ENCODE measurements at places on chromosomes 12 and 14. TPM values are rescaled to one million over a fixed set of nuclear protein-coding genes. Genes with fewer than 3 reads are reported as not detected.

The OTOGL gene
- 0.20 TPM for total RNA-seq

The PMCH gene
- total RNA-seq = not detected

- DNase-seq = peak; percentile 1
Measured at GRCh38 chr12:102873077-102873476, 44.0 kb downstream of the PAH start.

The CTSG gene
- total RNA-seq = not detected

GRCh38 chr12:100567945-100568344, 5.5 kb upstream of the GAS2L3 start:
- no peak for DNase-seq

The GPRC5D gene
- total RNA-seq = not detected

GRCh38 chr12:32457251-32458025, 58.1 kb downstream of the FGD4 start:
- no peak for DNase-seq

The APOF gene
- total RNA-seq = not detected

- no peak for DNase-seq
Measured at GRCh38 chr14:32458720-32459119, 129.6 kb downstream of the AKAP6 start.

- no peak for DNase-seq
Measured at GRCh38 chr14:105479431-105480158, 5.0 kb downstream of the CRIP2 start.

DNA sequence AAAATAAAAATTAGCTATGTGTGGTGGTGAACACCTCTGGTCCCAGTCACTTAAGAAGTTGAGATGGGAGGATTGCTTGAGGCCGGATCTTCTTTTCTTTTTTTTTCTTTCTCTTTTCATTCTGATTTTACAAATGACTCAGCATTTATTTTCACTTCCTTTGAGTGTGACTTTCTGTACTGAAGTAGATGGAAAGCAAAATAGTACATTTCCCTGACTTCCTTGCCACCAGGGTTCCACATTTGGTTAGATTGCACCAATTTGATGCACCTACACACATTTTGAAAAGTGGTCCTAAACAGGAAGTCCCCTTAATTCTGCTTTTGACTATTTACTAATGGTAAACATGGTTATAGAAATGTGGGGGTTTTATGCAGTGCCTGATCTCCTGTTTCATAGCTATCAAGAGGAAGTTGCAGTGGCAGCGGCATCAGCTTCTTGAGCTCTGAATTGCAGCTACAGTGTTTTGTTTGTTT, 13.0 kb upstream of the LEMD3 start:
- no peak for DNase-seq

GRCh38 chr12:85779768-85780167, 56.4 kb downstream of the RASSF9 start:
- no peak for DNase-seq

The PRR4 gene
- 1.3 TPM for total RNA-seq

DNA sequence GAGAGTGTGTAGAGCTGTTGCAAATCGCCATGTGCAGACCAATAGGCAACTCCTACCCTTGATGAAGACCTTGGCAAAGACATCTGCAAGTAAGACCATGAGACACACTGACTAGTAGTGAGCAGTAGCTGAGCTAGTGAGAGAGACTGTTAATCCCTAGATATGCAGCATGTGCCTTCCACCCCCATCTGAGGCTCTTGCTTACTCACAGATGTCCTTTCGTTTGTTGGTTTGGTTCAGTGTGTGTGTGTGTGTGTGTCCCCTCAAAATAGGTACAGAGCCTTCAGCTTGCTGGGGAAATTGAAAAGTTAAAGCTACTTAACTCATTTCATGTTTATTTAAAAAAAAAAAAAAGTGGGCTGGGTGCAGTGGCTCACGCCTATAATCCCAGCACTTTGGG, 37.6 kb downstream of the MYF5 start:
- DNase-seq = no peak

DNA sequence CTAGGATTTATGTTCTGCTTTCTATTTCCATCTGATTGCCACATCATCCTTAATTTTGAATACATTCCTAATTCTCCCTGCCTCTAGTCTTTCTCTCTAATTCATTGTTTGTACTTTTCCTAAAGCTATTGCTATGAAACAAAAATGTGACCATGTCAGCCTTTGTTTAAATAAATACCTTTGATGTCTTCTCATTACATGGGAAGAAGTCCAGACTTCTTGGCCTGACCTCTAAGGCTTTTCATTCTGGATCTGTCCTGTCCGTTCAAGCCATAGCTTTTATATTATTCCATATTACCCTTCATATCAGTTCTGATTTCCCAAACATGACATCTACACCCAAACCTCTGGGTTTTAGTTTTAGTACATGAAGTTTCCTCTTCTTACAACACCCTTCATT, 91.4 kb downstream of the CDK17 start:
- no peak for DNase-seq

The STAC3 gene
- total RNA-seq = 0.84 TPM

DNA sequence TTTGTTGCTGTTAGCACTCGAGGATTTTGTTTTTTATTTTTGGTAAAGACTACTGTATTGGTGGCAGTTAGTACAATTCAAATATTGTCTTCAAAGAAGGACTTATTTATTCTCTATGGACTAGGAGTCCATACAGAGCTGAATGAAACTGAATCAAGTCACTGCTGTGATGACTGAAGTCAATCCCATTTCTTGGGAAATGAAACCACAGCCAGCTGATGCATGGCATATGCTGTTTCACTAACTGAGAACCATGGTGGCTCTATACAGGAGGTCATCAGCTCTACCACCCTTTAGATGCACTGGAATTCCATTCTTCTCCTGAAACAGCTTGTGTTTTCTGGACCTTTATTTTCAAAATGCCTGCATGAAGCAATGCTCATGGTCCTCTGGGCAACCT, 22.2 kb downstream of the VTI1B start:
- DNase-seq = no peak

The KCNH3 gene
- total RNA-seq = 0.24 TPM

The PLEKHD1 gene
- not detected for total RNA-seq

GRCh38 chr12:68861890-68862289, 53.9 kb downstream of the MDM2 start:
- no peak for DNase-seq

The IL26 gene
- total RNA-seq = not detected

GRCh38 chr12:78406828-78407227, 457.7 kb upstream of the SYT1 start:
- DNase-seq = peak; percentile 9

GRCh38 chr14:36105401-36105800, 71.1 kb downstream of the PTCSC3 start:
- DNase-seq = no peak

DNA sequence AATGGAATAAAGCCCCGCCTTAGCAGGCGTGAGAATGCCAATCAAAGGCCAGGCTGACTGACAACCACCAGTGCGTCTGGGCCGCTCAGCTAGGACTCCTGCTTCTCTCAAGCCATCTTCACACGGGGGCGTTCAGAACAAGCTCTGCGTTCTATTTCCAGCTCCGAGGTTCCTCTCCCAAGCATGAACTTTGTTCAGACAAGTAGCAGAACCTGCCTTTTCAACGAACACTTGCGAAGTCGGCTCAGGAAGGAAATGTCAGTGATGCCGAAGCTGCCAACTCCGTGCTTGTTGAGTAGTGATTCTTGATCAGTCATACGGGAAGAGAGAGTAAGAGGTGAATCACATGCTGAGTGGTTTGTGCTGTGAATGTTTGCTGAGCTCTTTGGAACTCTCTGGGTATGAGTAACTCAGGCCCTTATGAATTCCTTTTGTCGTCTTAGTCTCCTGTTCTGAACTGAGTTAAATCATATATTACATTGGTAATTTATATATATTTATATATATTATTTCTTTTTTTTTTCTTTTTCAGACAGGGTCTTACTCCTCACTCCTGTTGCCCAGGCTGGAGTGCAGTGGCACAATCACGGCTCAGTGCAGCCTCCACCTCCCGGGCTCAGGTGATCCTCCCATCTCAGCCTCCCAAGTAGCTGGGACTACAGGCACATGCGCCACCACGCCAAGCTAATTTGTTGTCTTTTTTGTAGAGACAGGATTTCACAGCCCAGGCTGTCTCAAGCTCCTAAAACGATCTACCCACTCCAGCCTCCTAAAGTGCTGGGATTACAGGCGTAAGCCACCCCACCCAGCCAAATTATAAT, 29.4 kb upstream of the BCL7A start:
- peak; percentile 80 for DNase-seq

The ZFYVE26 gene
- total RNA-seq = 9.1 TPM

The DENR gene
- 41.9 TPM for total RNA-seq

- peak; percentile 59 for DNase-seq
Measured at GRCh38 chr12:66132408-66132807, 1.9 kb upstream of the LLPH start.

DNA sequence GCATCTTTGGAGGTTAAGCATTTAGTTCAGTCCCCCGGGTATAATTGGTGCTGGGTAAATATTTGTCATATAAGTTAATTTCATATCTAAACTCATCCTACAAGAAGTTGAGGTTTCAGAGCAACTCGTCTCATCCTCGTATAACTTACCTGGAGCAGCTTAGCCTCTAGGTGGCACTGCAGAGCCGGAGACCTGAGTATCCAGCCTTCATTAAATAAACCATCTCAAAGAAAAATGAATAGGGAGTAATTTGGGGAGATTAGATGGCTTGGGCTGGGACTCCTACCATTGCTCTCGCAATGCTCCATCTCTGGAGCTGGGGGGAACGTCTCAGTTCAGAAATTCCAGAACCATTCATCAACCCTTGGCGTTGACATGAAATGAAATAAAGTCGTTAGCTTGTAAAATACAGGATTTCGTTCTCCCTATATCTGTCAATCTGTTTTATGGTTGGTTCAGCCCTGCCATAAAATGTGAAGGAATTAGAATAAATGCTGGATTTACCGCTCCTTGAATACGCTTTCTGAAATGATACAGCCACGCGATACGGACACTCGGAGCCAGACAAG, 122.9 kb upstream of the TMEM132D start:
- peak; percentile 8 for DNase-seq

GRCh38 chr12:115868624-115869023, 408.9 kb downstream of the MED13L start:
- DNase-seq = no peak

DNA sequence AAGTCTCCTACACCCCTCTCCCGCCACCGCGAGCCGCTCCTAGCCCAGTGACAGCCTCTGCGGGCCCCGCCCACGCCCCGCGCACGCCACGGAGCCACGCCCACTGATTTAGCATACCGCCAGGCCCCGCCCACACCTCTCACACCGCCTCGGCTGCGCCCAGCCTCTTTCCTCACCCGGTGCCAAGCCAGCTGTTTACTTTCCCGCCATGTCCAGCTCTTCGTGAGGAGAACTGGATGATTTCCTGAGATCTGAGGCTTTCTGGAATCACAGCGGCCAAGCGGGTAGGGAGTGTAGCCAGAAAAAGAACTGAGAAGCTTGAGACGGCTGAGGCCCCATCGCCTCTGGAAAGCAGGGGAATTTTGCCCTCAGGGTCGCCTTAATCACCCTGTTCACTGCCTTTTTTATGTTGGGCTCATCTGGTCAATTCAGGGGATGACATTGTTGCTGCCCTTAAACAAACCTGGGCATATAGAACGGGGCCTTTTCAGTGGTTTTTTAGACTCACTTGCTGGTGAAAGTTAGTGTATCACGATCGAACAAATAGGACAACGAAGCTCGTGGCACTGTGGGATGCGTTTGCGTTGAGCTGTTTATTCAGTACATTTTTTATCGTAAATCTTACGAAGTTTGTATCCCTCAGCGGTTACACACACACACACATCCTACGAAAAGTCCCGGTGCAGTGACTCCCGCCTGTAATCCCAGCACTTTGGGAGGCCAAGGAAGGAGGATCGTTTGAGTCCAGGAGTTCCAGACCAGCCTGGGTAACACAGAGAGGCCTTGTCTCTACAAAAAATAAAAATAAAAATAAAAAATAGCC, at the start of gene RNF212B:
Gene RNF212B, plus strand, starts transcription at position 165 of the 823 bp plus-strand sequence. CDS start 2,410 bp downstream, outside the sequence.
- peak; percentile 81 for DNase-seq

GRCh38 chr14:22184157-22184829, 404.7 kb downstream of the DAD1 start:
- no peak for DNase-seq

- DNase-seq = peak; percentile 15
Measured at GRCh38 chr12:34292736-34293625, 270.7 kb downstream of the ALG10 start.

DNA sequence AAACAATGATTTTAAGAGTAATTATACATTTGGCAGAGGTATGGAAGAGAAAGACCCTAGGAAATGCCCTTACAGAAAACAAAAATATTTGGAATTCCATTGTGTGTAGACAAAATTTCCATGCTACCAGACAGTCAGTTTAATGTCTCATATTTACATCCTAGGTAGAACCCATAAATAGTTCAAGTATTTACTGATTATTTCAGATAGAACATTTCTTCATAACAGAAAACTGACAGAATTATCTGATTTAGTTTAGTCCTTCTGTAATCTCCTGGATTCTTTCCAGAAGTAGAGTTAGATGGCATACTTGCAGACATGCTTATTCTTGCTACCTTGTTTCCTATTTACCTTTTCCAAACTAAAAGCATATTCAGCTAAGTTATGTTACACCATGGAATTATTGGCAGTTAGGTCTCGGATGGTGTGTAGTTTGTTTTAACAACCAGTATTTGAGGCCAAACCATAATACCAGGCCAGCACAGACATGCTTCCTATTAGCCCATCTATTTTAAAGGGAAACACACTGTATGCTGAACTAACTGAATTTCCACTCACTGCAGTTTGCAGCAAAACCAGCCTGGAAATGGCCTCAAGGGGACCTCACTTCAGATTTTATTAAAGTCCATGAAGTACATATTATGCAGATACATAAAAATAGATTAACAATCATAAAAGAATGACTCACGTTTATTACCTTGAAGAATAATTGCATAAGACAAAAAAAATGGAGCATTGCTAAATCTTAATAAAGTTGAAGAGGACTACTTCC, 126.6 kb upstream of the LRIG3 start:
- no peak for DNase-seq

DNA sequence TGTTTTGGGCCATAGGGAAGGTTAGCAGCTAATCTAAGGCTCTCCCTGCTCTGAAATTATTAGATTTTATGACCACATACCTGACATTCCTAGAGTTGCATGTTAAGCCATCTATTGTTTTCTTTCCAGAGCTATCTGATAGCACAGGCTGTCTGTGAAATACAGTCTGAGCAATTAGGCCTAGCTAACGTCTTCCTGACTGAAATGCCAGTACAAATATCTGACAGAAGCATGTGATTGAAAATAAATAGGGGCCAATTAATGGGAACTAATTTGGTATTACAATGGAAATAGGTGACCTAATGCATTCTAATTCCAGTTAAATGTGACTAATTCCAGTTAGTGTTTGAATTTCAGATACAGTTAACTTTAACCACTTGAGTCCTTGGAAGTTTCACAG, 115.2 kb downstream of the C12orf75 start:
- peak; percentile 37 for DNase-seq

Measured in RPMI7951 (cell line).